ENCODE measurements at places on chromosomes 12 and 14.

GRCh38 chr12:52862023-52862422, 13.2 kb upstream of the KRT78 start:
- no peak for DNase-seq

DNA sequence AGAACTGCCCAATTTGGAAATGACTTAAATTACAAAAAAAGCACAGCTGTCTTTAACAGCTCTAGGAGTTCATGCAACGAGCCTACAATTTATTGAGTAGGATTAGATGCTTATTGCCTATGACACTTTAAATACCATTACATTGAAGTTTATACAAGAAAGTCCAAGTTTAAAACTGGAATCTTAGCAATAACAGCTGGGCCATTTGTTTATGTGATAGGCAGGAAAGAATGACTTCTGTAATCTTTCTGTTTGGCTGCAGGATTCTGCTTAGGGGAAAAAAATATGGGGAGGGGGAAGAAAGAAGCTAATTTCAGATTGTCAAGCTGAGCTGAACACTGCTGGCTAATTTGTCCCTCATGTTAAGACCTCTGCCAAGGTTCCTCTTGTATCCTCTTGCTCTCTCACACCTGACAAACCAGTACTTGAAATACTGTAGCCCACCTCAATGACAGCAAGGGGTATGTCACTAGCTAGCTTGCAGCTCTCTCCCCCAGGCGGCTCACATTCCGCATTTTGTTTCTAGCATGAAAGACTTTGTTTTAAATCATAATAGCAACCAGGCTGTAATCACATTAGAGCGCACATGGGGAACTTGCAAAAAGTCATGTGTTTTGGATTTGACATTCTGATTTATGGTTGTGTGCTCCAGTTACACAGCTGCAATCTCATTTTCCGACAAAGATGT, 384.8 kb downstream of the BMP4 start:
- no peak for DNase-seq

DNA sequence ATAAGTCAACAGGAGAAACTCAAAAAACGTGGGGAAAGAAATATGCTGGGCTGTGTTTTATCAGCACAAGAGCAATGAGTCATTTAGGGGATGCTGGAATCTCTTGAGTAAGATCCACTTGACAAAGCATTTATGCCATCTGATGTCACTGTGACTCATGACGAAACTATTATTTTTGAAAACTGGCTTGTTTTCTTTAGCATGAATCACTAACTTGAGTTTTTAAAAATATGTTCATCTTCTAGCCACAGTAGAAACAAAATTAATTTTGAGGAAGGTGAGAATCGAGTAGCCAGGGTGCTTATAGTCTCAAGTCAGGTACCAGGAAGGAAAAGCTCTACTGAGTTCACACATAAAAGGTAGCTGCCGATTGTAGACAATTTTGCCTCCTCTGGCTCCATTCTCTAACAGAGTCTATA, 456.2 kb upstream of the MGAT4C start:
- DNase-seq, result no peak

GRCh38 chr12:28909291-28909690, 239.8 kb upstream of the FAR2 start:
- no peak for DNase-seq
